ENCODE measurements at places on chromosomes 1 and 21.

- DNase-seq: no peak
Measured at GRCh38 chr1:50497007-50497406, 73.8 kb upstream of the DMRTA2 start.

- DNase-seq: no peak
Measured at GRCh38 chr1:92805216-92805615, 20.3 kb upstream of the EVI5 start.

DNA sequence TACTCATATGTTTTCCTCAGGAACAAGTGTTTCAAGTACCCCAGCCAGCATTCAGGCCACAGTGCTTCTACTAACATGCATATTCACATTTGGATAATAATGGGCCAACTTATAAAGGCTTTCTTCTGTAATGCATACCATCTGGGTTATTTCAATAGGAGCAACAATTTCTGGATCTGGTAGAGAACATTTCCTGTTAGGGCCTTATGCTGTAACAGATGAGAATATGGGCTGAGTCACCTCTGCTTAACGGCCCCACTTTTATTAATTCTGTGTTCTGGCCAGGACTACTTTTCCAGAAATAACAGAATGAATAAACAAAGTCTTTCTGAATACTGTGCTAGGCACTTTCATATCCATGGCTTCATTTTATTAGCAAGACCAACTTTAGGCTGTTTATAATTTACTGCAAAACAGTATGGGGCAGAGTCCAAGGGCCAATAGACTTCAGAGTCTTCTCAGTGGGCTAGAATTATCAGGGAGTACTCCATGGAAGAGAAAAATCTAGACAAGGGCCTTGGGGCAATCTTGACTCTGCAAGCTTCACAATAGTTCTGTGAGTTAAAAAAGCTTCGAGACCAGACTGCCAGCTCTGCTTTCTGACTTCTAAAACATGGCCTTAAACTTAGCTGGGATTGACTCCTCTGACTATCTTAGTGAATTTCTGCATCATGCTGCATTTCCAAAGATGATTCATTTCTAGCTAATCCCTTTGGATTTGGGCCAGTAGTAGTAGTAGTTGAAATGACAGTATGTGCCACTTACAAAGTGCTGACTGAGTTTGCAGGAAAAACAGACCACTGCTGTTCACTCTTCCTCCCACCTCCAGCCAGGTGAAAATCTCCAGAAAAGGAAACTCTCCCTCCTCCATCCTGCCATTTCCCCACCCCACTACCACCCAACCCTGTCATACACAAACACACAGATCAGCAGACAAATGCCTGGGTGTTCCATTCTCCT lies 8.2 kb upstream of the SSX2IP start:
- DNase-seq: no peak

DNA sequence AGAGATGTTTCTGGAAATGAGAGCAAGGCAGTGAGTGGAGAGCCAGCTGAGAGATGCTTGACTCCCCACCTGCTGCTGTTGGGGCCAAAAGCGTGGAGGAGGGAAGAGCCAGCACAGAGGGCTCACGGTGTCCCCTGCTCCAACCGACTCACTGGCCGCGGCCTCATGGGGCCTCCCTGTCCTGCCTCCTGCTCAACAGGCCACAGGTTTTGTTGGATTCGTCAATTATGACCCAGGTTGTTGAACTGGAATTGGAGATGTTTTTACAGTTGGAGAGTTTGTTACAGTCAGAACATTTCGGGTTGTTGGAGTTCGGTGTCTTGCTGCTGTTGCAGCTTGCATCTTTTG lies 21.4 kb downstream of the SKI start:
- no peak for DNase-seq

GRCh38 chr1:228095938-228096337 lies 7.2 kb downstream of the C1orf35 start:
- no peak for DNase-seq

GRCh38 chr1:9871707-9872425 lies 38.2 kb downstream of the CTNNBIP1 start:
- no peak for DNase-seq

All from activated CD8-positive, alpha-beta memory T cell treated with anti-CD3 and anti-CD28 coated beads for 24 hours (primary cell).